ENCODE measurements at places on chromosomes 5 and 9.

- no peak for DNase-seq
Measured at GRCh38 chr5:37789991-37790390, 49.9 kb downstream of the GDNF start.

DNA sequence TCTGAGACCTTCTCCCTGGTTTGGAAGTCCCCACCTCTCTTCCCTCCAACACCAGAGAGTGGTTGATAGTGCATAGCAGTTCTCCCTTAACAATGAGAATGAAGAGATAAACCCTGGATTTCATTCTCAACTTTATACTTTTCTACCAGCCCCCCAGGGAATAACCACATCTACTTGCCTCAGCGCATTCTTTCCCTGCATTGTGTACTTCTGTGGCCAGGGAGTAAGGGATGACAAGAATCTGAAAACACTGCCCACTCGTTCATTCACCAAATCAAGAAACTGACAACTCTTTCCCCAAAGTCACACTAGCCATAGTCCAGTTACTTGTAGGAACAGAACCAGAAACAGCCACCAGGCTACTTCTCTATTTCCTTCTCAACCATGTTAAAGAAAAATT lies 46.0 kb upstream of the SPIN1 start:
- no peak for DNase-seq

- DNase-seq, result no peak
Measured at GRCh38 chr5:110025160-110025559, 335.4 kb downstream of the MAN2A1 start.

DNA sequence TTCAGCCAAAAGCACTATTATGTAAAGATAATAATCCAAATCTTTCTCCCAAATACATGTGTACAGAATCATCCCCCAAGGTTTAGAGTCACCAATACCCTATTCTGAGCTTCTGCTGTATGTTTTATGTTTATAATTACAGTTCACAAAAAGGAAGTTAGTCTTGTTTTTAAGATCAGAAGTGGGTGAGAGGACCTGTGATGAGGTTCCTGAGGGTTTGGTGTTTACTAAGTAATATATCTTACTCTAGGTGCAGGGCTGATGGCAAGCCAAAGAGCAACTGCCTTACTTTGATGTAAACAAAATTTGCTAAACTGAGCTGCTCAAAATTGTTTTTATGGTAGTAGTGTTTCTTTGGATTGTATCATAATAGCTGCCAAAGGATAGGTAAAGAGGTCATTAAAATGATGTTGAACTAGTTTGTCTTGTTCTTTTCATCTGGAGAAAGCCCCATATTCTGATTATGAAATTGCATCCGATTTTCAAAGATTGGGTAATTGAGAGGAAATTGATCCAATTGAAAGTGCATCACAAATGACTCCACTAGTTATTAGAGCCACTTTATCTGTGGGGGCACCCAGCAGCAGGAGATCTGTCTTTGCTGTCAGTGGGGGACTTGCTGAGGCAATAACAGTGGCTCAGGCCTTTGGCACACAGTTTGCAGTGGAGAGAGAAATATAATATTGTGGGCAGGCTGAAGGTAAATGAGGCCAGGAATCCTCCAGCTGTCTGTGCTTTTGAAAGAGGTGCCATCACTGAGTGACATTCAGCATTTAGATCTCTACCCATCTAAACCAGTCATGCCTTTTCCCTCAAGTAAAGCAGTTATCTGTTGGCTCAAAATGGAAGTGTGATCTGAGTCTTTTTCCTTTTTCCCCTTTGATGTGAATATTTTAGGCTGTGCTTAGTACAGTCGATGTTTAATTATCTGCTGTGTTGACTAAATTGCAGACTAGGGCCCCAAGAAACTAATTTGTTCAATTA lies 14.1 kb downstream of the TRIM32 start:
- DNase-seq, result no peak

- DNase-seq, result no peak
Measured at GRCh38 chr5:177023303-177023664, 788 bp downstream of the ZNF346 start.

- DNase-seq, result no peak
Measured at GRCh38 chr5:58455480-58455879, 4.4 kb downstream of the PLK2 start.

GRCh38 chr5:167964529-167964928 lies 326.9 kb upstream of the WWC1 start:
- no peak for DNase-seq

DNA sequence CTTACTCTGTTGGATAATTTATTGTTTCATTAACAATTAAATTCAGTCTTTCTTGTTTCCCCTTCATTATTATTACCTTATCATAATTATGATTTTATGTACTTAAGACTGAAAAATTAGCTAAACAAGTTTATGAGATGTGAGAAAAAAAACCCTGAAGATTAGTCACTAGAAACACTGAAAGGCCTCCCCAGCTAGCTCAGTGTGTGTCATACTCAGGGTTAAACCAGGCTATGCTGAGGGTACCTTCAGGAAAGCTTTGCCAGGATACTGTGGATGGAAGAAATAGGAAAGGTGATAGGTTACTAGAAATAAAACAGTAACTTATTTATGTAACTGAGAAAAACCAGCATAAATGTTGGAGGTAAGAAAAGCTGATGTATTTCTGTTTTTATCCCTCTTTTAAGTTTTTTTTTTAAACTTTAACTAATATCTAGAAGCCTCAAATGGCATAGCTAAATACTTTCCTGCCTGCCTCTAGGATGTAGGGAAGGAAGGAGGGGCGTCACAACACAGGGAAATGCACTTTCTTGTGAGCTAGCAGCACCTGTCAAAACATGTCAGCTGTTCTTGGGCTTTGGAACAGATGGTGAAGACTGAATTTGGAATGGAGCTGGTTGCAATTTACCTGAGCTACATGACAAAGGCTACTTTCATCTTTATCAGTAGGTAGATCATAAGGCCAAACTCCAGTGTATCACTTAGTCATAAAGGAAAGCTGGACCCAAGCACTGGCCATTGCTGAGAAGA lies 24.2 kb downstream of the NMRK1 start:
- no peak for DNase-seq

- no peak for DNase-seq
Measured at GRCh38 chr9:122791872-122792669, 3.3 kb downstream of the OR5C1 start.

DNA sequence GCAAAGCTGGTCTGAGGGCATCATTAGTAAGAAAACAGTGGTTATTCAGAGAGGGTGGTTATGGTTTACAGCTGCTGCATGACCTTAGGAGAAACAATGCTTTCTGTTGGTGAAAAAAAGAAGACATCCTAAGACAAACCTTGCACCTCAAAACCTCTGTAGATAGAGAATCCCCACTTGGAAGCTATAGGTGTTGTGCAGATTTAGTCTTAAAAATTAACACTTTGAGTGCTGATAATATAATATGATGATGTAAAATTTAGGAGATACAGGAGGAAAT lies 1.4 kb upstream of the PTTG1 start:
- no peak for DNase-seq

DNA sequence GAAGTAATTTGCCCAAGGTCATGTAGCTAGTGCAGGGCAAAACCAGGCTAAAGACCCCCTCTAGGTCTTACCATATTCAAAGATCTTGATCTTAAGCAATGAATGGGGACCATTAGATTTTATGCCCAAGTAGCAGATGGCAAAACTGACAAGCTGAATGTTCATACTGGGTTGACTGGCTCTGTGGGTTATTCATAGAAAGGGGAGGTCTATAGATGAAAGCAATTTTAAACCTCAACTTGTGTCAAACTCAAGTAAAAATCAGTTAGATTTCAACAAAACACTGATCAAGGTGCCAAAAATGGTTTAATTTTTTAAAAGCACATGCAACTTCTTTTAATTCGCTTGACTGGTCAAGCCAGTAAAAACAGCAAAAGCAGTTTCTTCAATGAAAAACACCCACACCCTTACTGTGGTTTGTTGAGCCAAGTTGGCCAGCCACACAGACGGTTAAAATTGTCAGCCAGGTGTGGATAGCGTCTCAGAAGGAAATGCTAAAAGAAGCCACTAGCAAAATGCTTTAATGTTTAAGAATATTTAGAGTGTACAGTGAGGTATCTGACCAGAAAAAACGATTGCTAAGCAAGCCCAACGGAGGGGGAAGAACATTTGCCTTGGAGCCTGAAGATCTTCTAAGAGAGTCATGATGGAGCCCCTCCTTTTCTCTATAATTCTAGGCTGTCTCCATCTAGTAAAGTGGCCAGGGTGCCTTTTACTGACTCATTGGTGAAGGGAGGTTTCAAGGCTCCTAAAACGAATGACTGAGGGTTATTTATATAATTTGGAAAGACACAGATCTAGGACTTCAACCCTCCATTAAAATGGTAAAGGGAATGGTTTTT lies 539.6 kb upstream of the CLINT1 start:
- no peak for DNase-seq

- no peak for DNase-seq
Measured at GRCh38 chr9:130110596-130111021, 56.9 kb downstream of the GPR107 start.

- DNase-seq, result no peak
Measured at GRCh38 chr9:81492710-81493447, 196.5 kb downstream of the TLE1 start.

DNA sequence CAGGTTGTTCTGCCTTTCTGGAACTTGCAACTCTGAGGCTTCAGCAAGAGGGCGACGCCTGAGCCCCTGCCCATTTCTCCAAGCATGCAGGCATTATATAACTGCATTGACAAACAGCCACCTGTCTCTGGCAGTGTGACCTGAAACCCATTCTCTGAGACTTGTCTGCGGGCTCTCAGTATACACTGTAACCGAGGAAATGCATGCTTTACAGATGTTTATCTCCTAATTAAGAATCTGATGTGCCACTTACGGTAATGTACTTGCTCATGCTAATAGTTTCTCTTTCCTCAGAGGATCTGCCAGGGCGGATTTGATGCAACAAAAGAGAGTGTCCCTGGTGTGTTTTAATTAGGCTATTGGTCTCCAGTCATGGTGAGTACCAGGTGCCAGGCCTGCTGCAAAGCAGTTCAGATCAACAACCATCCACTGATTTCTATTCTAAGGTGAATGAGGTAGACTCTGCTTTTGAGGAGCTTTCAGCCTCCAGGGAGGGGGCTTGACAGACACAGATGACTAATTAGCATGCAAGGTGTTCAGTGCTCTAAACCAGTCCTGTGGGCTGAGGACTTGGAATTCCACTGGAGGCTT lies 593.7 kb upstream of the KLF4 start:
- peak; percentile 95 for DNase-seq

DNA sequence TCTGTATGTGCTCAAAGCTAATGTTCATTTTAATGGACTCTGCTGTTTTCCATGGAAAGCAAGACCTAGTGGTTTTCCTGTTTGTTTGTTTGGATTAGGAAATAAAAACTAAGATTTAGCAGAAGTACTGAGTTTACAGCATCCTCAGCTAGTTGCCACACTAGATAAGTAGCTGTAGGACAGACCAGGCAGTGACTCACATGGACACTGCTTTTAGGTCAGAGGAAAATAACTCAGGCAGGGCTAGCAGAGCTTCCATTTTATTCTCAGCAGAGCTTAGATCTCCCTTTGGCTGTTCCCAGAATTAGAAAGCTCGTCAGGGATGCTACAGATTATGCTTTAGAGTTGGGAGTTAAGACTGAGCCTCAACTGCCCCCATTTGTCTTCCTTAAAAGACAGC lies 204.4 kb downstream of the SH3GL2 start:
- no peak for DNase-seq

- DNase-seq, result no peak
Measured at GRCh38 chr5:170268884-170269283, 28.7 kb downstream of the LCP2 start.

- DNase-seq, result no peak
Measured at GRCh38 chr9:121252104-121252851, 15.7 kb upstream of the GSN start.

DNA sequence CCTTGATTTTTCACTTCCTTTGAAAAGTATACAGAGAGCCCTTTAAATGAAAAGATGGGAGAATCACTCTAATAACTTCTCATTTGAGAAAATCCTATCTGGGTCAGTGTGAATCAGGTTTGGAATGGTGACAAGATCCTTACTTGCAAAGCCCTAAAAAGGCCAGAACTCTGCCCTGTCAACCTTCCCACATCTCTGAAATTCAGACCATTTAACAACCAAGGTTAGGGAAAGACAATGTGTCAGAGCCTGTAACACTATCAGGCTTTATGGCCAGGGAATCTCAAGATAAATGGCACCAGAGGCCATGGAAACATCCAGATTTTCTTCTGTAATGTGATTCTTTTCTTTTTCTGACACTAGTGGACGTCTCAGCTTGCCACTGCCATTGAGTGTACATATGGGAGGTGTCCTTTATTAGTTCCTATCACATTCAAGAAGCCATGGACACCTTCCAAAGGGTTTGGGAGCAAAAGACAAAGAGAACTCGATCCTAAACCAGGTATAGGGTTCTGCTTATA lies 165.7 kb upstream of the GPR151 start:
- DNase-seq, result no peak

GRCh38 chr5:158820891-158821290 lies 278.8 kb downstream of the EBF1 start:
- no peak for DNase-seq

GRCh38 chr5:55051357-55051756 lies 27.3 kb downstream of the GZMK start:
- no peak for DNase-seq

- DNase-seq, result no peak
Measured at GRCh38 chr5:169592937-169593650, 9.5 kb downstream of the SPDL1 start.

DNA sequence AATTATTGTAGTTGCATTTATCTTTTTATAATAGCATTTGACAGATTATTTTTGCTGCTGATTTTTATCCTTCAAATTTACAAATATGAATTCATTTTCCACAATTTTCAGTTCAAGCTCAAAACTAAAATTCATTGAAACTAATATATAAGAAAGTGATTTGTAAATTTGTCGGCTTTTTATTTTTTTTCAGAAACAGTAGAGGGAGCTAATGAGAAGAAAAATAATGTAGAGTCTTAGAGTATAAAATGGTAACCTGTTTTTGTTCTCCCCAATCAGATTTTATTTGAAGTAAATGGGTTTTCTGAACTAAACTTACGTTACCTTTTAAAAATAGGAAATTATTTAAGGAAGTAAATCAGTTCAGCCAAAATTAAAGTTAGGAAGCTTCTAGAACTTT lies 19.2 kb downstream of the PRRC1 start:
- DNase-seq, result no peak

GRCh38 chr5:126394211-126394788 lies 28.9 kb upstream of the GRAMD2B start:
- no peak for DNase-seq

- peak; percentile 43 for DNase-seq
Measured at GRCh38 chr9:84953797-84954705, 284.5 kb downstream of the NTRK2 start.

- no peak for DNase-seq
Measured at GRCh38 chr9:12627096-12627495, 66.1 kb upstream of the TYRP1 start.

GRCh38 chr5:52356311-52356918 lies 431.3 kb upstream of the ITGA1 start:
- peak; percentile 78 for DNase-seq

DNA sequence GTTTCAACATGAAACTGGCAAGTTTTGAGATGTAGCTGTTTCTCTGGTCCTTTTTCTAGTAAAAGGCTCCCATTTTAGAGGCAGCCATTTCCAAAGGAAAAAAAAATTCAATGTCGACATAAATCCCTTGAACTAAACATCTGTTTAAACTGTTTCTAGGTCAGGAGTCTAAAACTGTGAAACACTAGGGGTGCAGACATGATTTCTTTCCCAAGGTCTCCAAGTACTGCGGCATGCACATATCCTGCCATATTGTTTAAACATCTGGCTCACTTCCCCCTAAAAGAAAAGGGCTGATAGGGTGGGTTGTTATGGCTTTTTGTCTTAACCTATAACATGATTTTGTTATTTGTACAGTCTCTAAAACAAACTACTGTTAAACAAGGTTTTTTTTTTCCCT lies 51.1 kb downstream of the NFIB start:
- no peak for DNase-seq

GRCh38 chr9:70868041-70868440 lies 253.4 kb downstream of the TRPM3 start:
- DNase-seq, result no peak
